ENCODE measurements at places on chromosomes 6 and 20.

DNA sequence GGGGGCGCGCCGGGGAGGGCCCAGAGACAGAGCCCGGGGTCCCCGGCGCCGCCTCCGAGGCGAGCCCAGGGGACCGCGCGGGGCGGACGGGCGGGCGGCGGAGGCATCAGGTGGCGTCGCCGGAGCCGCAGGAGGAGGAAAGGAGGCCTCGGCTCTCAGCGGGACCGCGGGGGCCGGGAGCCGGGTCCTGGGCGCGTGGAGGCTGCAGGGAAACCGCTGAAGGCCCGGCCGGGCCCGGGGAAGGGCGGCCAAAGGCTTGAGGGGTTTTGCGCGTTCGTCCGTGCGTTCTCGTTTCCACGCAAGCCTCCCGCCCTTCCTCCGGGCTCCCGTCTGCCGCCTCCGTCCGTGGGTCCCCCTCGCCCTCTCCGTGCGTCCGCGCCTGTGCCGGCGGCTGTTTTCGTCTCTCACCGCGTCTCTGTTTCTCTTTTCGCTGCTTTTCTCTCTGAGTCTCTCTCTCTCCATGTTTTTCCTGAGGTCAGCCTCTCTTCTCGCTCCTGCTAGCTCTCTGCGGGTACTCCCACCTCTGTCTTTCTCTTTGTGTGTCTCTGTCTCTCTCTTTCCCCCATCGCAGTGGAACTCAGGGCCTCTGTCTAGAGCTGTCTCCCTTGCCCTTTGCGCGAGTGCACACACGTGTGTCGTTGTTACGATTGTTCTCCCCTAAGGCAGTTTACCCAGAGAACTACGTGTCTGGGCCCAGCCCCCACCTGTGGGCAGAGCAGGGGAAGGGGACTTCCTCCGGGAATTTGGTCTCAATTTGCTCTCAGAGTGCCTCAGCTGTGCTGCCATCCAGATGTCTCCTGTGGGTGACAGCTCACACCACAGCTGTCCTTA lies 2.1 kb downstream of the IRF4 start:
- no peak for DNase-seq

DNA sequence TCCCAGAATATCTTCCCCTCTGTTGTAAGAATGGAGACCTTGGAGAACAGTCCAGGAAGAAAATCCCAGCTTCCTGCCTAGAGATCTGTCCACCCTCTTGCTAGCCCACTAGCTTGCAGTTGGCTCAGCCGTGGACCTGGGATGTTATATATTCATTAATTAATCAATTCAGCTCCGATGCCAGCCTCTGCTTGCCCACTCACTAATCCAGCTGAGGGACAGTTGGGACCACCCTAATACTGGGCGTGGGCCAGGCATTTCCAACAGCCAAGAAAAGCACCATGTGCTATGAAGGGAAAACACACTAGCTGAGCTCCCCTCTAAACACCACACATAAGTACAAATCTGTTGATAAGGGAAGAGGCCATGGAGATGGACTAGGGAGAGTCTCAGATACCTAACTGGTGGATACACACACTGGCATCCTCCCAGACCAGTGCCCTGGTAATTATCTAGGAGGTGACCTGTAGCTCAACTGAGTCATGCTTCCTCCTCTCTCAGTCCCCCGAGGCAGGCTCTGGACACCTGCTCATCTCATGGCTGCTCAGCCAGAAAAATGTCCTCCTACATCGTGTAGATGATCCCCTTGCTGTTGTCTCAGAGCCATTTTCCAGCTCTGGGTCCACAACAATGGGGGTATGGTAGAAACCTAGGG lies 78.9 kb downstream of the ANKRD60 start:
- DNase-seq = no peak

DNA sequence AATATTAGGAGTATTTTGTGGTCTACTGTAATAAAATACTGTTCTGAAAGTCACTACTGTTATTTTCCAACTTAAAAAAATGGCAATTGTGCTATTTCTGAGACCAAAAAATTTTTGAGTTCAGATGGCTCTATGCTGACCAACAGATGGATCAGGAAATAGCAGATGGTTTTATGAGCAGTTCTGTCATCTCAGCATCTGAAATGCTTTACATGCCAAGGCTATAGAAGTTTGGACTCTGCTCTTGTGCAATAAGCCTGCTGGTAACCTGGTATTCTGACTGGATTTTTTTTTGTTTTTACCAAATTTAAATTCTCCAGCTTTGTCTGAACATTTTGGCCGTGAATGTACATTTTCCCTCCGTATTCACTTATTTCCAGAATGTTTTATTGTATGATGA lies 1127.5 kb downstream of the GRIK2 start:
- DNase-seq = no peak

GRCh38 chr20:4167261-4168021 lies 152.1 kb upstream of the RNF24 start:
- no peak for DNase-seq

DNA sequence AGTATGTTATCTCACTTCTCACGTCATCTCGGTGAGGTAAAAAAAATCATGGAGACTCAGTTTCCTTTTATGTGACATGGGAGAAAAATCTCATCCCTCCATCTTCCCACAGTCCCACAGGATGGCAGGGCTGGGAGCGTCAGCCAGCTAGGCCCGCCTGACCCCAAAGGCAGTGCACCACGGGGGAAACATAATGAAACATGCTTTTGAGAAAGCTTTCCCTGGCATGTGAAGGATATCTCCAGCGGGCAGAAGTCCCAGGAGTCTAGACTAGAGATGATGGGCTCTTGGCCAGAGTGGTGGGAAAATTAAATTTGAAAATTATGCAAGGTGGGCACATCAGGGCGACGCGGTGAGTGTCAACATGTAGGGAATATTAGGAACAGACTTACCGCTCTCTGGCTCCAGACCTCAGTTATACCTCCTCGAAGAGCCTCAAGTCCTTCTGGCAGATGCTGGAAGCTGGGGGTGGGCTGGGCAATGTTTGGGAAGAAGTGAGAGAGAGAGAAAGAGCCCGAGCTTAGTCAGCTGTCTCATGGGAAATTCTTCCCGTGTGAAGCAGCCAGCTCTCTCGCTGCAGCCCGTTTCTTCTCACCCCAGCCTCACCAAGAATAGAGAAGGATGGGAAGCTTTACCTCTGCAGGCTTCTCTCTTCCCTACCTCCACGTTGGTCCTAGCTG lies 52.3 kb downstream of the MOCS1 start:
- no peak for DNase-seq

GRCh38 chr6:74250161-74250818 lies 554.3 kb downstream of the CD109 start:
- no peak for DNase-seq

DNA sequence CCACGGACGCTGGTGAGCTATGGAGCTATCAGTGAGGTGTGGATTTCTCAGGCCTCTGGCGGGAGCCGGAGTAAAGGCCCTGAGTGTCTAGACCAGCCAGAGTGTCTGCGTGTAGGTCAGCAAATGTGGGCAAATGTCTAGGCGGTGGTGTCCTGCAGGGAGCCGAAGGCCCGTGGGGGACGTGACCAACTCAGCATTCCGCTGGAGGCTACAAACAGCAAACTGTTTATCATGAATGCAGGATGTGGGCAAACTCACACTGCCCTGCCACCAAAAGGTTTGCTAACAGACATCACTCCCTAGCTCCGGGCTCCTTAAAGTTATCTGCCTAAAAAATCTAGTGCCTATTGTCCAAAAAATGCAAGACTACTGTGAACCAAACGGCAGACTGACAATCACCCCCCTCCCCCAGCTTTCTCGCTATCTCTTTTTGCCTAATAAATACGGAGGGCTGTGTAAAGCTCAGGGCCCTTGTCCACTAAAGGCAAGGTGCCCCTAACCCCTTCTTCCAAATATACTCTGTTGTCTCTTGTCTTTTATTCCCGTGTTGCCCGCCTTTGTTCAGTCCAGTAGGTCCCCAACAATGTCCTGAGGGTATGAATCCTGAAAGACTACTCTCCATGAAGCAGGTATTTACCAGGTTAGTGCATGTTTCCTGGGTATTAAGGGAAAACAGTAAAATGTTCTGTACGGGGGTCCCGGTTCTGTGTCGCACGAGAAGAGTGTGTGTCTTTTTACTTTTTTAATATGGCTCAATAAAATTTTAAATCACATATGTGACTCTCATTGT lies 29.0 kb upstream of the AFDN start:
- DNase-seq = no peak

GRCh38 chr20:18904192-18904591 lies 90.6 kb downstream of the SCP2D1 start:
- no peak for DNase-seq

GRCh38 chr6:45415788-45416518 lies 38.2 kb upstream of the SUPT3H start:
- no peak for DNase-seq

DNA sequence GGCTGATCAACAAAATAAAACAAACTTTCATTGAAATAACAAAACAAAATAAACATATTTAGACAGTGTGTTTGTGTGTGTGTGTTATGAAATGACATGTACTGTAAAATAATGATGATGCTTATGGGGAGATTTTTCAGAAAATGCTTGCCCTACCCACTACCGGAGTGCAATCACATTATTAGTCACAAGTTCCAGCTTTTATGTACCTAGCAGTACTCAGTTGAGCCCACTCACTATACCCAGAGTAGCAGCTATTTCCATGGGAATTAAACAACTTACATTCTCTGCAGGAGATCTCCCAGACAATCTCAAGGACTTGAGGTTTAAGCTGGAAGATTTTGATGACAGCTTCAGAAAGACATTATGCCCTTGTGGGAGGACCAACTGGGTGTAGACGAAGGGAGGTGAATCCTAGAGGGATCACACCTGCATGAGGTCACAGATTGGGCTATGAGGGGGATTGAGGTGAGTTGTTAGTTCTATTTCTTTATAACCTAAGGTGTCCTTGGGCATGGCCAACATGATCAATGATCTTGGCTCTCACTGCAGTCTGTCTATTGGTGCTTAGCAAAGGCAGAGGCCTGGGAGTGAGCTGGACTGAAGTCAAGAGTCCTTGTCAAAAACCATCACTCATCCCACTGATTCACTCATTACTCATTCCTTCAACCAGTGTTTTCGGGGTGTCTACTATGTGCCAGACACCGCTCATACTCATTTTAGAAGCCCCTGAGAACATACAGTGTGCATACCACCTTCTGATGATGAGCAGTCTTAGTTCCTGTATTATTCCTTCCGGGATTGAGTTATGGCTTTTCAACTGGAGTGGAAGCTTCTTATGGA lies 6.7 kb upstream of the CLIC5 start:
- DNase-seq = no peak

- no peak for DNase-seq
These were observed 59.0 kb downstream of the AFG1L start for GRCh38 chr6:108353853-108354252.

DNA sequence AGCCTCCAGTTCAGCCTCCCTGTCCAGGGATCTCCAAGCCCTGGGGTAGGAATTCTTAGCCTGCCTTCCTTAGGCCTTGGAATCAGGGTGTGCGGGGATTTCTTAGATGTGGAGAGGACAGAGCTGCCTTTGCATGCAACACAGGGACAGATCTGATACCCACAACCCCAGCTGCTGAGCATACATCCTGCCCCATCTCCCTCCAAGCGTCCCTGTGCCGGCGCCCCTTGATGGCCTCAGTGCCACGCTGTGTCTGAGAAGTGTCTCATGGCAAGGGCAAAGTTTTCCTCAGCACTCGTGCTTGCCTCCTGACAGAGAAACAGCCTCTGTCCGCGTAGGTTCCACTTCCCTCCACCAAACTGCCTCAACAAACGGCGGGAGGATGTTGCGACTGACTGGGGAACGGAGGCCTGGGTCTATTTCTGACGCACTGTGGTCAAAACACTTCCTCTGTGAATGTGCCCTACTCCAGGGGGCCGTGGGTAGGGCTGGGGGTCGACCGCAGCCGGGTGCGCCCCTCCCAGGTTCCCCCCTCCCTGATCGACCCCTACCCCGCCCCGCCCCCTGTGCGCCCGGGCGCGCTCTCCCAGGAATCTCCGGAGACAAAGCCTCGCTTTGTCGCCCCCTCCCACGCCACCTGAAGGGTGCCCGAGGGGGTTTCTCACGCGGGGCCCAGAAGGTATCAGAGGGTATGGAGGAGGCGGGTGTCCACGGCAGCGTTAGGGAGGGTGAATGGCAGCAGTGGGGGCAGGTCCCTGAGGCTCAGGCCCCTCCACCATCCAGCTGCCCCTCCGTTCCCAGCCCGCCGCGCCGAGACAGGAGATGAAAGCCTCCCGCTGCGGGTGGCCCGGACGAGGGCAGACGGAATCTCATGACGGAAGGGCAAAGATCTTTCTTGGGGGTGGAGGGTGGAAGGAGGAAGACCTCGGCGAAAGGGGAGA lies 806 bp downstream of the MICAL1 start:
- DNase-seq = peak; percentile 55

All from stimulated activated CD8-positive, alpha-beta memory T cell treated with anti-CD3 and anti-CD28 coated beads, Interleukin-4, amount 100 ng/mL, for 4 hours (primary cell).